ENCODE measurements at places on chromosomes 16 and 17.

DNA sequence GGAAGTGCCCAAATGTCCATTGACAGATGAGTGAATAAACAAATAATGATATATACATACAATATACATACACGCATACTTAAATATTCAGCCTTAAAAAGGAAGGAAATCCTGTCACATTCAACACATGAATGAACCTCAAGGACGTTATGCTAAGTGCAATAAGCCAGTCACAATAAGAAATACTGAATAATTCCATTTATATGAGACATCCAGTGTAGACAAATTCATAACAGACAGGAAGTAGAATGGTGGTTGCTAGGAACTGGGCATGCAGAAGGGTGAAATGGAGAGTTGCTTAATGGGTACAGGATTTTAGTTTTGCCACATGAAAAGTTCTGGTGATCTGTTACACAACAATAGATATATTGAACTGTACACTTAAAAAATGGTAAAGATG is 8.8 kb upstream of the ITGB4 start:
- DNase-seq = no peak

GRCh38 chr16:54373534-54374520 is 87.2 kb upstream of the IRX3 start:
- DNase-seq = no peak

- DNase-seq = peak; percentile 69
These were observed 20.9 kb upstream of the CLEC18A start for GRCh38 chr16:69930117-69930776.

- no peak for DNase-seq
These were observed 238.0 kb downstream of the SNX29 start for GRCh38 chr16:12214509-12214908.

DNA sequence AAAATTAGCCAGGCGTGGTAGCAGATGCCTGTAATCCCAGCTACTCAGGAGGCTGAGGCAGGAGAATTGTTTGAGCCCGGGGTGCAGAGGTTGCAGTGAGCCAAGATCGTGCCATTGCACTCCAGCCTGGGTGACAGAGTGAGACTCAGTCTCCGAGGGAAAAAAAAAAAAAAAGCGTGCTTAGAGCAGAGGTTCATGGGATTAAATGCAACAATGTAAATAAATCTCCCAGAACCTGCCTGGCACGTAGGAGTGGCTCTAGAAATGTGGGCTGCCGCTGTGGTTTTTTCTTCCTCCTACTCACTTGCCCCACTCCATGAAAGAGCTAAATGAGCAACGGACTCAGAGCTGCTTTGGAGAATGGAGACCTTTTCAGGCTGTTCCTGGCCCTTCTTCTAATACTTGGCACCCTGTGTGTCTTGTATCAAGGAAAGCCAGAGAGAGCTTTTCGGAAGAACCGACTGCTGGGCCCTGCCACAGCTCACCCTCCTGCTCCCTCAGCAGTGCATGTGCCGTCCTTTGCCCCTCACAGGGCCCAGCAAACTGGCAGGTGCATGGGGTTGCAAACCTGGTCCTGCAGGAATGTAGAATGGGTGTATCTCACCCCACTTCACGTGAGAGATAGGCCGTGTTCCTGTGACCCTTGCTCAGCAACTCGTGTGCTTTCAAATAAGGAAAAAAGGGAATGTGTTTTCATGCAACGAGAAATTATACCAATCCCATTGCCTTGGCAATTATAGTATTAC is 52.0 kb downstream of the LDHD start:
- no peak for DNase-seq

DNA sequence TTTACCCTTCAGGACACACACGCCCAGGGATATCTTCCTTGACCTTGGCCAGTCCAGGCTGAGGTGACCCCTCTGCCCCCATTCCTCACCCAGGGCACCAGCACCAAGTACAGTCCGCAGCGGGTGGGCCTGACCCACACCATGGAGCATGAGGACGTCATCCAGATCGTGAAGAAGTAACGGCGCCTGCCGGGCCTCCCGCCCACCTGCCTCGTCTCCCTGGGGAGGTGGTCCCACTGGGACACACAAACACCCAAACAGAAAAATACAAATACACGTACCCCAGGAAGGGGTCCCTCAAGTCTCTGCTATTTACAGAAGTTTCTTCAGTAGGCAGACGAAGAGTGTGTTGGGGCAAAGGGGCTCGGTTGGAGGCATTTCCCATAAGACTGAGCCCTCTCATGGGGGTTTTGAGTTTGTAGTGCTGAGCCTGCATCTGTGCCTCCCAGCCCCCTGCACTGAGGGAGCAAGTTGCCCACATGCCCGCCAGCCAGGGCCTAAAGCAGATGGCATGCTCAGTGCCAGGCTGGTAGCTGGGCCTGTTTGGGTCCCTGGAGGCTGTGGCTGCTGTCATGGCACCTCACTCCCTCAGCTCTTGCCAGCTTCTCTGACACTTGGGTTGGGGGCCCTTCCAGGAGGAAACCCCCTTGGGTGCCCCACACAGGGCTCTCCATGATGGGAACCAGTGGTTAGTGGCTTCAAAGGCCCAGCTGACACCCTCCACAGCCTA is 1.3 kb upstream of the MYO15A start:
- no peak for DNase-seq

GRCh38 chr16:5951486-5951885 is 853.9 kb upstream of the EEF2KMT start:
- no peak for DNase-seq

DNA sequence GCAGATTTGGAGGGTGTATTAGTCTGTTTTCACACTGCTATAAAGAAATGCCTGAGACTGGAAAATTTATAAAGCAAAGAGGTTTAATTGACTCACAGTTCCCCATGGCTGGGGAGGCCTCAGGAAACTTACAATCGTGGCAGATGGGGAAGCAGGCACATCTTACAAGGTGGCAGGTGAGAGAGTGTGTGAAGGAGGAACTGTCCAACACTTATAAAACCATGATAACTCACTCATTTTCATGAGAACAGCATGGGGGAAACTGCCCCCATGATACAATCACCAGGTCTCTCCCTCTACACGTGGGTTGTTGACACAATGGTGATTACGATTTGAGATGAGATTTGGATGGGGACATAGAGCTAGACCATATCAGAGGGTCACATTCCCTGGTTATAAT is 195.6 kb downstream of the RGS9 start:
- DNase-seq = no peak

DNA sequence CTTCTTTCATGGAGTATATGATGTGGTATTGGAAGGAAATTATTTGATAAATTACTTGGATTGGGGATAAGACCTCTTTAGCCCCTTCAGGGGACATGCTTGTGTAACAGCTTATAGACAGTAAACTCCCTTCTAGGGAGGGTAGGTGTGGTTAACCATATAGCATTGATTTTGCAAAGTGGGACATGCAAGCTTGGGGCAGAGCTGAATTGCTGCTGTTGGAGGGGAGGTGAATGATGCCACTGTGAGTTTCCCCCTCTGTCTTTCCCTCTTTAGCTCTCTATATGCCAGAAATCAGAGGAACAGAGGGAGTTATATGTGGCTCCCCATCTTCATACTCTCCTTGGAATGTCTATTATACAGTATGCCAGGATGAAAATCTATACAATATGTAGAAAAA is 54.7 kb downstream of the WSCD1 start:
- DNase-seq = no peak

- DNase-seq = no peak
These were observed 988 bp upstream of the IL21R start for GRCh38 chr16:27400751-27401620.

DNA sequence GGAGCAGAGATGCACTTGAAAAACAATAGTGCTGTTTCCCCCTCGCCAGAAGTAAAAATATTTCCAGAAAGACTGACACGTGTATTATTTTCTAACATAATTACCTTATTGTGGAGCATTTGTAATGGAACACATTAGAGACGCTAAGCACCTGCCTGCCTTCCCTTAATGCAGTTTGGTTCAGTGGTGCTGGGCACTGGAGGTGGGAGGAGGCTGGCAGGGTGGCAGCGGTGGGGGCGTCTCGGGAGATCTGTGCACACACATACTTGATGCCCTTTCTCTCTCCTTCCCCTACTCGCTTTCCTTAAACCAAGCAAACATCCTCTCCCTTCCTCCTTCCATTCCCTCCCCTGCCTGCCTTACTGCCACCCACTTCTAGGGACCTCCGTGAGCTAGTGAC is 156.6 kb upstream of the SDK2 start:
- no peak for DNase-seq

DNA sequence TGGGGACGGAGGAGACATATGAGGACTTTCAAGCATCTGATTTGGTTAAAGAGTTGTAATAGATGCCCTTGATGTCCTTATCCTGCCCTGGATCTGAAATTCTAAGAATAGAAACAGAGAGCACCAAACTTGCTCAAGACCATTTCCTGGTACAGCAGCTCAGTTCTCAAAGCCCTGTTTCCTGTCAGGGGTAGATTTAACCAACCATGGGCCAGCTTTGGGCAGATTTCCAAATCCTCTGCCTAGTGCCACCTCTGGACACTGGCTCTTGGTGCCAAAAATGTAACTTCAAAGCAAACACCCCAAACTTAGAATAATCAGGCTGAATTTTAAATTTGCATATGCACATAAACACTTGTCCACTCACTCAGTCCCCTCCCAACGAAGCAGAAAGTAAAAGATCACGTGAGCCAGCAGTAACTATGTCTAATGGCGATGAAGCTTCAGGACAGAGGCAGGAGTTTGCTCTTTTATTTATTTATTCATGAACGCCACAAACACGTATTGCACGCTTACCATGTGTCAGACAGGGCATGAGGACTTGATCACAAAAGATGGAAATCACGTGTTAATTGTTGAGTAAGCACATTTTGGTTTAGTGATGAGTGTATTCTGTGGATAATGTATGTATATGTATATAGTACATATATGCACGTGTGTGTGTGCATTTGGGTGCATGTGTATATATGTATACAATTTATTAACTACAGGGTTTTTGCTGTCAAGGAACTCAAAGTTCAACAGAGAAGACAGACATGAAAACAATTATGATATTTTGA is 23.1 kb upstream of the SDK2 start:
- DNase-seq = no peak

GRCh38 chr17:53626286-53626685 is 196.4 kb upstream of the KIF2B start:
- DNase-seq = no peak

GRCh38 chr17:75695141-75695829 is 26.0 kb upstream of the ITGB4 start:
- DNase-seq = no peak

- DNase-seq = no peak
These were observed 37.7 kb upstream of the ALDH3A2 start for GRCh38 chr17:19610879-19611278.

GRCh38 chr17:65586899-65587298 is 25.5 kb upstream of the AXIN2 start:
- no peak for DNase-seq

GRCh38 chr17:7684851-7685532 is 2.3 kb downstream of the TP53 start:
- DNase-seq = no peak

DNA sequence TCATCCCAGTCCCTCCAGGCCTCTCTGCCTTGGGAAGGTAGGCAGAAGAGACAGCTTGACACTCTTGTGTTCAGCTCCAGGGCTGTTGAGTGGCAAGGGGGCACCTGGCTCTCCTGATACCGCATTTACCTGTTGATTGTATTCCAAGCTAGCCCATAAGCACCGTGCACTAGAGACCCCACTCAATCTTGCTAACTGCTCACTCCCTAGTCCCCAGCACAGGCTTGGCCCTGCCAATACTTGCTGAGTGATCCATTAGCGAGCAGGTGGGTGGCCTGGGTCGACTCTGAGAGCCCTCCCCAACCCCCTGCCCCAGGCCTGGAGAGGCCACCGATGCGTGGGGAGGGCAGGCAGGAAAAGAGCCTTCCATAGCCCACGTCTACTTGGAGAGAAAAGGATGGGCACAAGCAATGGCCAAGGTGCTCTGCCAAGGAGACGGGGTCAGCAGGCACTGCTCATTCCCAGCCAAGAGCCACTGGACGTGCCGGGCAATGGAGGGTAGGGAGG is 29.5 kb downstream of the FA2H start:
- no peak for DNase-seq

GRCh38 chr16:75088934-75089333 is 27.6 kb downstream of the LDHD start:
- DNase-seq = no peak

DNA sequence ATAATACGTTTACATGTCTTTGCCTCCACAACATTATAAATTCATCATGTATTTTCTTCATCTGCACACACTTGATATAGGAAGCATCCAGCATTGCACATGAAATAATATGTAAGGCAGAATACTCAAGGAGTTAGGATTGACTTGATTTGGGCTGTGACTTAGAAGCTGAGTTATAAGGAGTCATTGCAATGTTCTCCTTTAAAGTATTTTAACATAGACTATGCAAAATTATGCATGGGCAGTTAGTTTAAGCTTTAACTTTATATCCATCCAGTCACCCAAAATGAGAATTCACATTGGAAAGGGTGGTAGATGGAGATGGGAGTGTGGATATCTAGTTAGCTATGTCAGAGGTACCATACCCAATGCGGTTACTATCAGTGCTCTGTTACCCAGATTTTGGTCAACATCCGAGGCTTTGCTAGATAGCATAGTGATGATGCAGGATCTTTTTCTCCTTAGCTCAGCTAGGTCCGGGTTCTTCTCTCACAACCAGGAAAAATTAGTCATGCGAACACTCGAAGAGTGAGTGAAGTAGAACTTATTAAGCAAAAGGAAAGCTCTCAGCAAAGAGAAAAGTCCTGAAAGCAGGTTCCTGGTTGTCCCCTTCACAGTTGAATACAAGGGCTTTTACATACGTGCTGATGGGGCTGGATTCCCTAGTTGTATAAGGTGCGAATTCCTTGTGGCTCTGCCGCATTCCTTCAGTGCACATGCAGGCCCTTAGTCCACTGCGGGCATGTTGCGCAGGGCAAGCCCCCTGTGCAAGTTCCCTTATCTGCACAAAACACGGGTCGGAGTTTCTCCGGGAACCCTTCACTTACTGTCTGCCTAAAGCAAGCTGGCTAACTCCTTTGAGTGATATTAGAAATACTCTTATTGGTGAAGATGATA is 73.1 kb upstream of the FAM20A start:
- DNase-seq = no peak

DNA sequence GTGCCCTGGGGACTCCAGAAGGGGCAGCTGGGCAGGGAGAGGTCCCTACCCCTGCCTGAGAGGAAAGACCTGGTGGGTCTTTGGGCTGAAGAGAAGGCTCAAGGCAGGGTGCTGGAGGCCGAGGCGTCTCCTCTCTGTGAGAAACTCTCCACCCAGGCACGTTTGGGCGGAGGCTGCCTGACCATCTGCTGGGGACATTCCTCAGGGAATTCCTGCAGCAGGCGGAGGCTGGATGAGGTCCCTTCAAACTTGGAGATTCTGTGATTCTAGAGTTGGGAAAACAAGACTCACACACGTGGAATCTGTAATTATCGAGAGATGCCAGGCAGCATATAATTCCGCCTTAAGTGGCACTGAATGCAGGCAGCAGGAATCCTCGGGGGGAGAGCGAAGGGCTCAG is 21.1 kb upstream of the PHF12 start:
- DNase-seq = no peak

- no peak for DNase-seq
These were observed 46.6 kb upstream of the TEX2 start for GRCh38 chr17:64309710-64310109.

GRCh38 chr16:3170440-3171180 is 17.4 kb upstream of the OR1F1 start:
- DNase-seq = no peak

- DNase-seq = peak; percentile 43
These were observed 6.8 kb downstream of the UBALD2 start for GRCh38 chr17:76271669-76272540.
